ENCODE measurements at places on chromosomes 12 and 14. TPM values are rescaled to one million over a fixed set of nuclear protein-coding genes. Genes with fewer than 3 reads are reported as not detected.

ACYP1 gene
- total RNA-seq = 27.7 TPM

TSHR gene
- 1.1 TPM for total RNA-seq

RHEBL1 gene
- 2.9 TPM for total RNA-seq

GRCh38 chr12:120498870-120499515 is 3.1 kb downstream of the DYNLL1 start:
- H3K4me1 ChIP-seq = peaks cover 25% of the 10 kb centered on the region
- peaks cover 21% of the 10 kb centered on the region for H3K36me3 ChIP-seq
- H3K4me3 ChIP-seq = no peak overlapping the region
- no peak overlapping the region for H3K27ac ChIP-seq
- no peaks in the 10 kb centered on the region for H3K27me3 ChIP-seq

DNA sequence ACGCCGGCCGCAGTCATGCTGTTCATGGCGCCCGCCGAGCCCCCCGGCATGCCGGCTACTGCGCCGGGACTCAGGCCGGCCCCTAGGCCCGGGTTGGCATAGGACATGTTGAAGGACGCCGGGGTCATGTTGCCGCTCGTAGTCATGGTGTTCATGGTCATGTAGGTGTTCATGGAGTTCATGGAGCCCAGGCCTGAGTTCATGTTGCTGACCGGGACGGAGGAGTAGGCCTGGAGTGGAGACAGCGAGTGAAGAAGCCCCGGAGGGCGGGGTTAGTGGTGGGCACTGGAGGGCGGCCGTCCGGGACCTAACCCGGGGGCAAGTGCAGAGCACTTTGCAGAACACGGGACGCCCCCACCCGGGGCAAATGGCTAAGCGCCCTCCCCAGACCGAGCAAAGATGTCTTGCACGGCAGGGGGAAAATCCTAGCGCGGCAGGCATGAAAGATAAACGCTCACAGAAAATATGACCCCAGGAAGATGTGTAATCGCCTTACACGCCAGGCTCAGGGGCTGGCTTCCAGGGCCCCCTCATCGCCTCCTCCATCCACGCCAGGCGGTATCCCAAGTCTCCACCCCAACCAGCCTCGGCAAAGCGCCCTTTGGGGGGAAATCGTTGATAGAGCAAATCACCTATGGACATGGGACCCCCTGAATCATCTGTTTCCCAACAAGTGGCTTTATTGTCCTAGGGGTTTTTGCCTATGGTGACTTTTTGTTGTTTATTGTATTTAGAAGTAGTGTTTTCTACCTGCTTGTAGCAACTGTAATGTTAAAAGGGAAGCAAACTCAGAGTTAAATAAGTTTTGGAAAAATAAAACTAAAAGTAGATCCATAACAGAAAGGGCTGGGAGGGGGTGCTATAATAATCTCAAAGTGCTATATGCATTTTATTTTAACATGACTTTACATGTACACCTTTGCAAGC is 2.3 kb downstream of the FOXA1 start:
- H3K27me3 ChIP-seq = peaks cover 22% of the 10 kb centered on the region
- H3K4me1 ChIP-seq = peaks cover 11% of the 10 kb centered on the region
- H3K36me3 ChIP-seq = no peaks in the 10 kb centered on the region
- no peak overlapping the region for H3K27ac ChIP-seq
